H4 (cell line): ENCODE measurements at places on chromosomes 2 and 18. TPM values are rescaled to one million over a fixed set of nuclear protein-coding genes. Genes with fewer than 3 reads are reported as not detected.

The CCDC148 gene
- 0.52 and 1.5 TPM in 2 replicates for total RNA-seq

The ANKAR gene
- 0.14 and 1.0 TPM in 2 replicates for total RNA-seq

The CRYGD gene
- not detected in 2 replicates for total RNA-seq

The SGPP2 gene
- not detected in 2 replicates for total RNA-seq

The SIX3 gene
- not detected in 2 replicates for total RNA-seq

The CCDC74B gene
- total RNA-seq = 13.7 and 49.5 TPM in 2 replicates
